ENCODE measurements at places on chromosomes 2 and 18. TPM values are rescaled to one million over a fixed set of nuclear protein-coding genes. Genes with fewer than 3 reads are reported as not detected.

The KLHL41 gene
- 1.6 TPM for total RNA-seq

The TMEM163 gene
- 34.6 TPM for total RNA-seq

GRCh38 chr2:150391779-150392178, 95.7 kb downstream of the RND3 start:
- H3K36me3 ChIP-seq, result no peaks in the 10 kb centered on the region
- no peaks in the 10 kb centered on the region for H3K27me3 ChIP-seq
- DNase-seq, result no peak
- no peak overlapping the region for H3K27ac ChIP-seq
- no peak overlapping the region for H3K4me3 ChIP-seq
- H3K4me1 ChIP-seq, result no peaks in the 10 kb centered on the region

The KCNG2 gene
- 0.80 TPM for total RNA-seq

GRCh38 chr18:12819322-12819721, 64.7 kb downstream of the PTPN2 start:
- H3K4me1 ChIP-seq, result no peaks in the 10 kb centered on the region
- no peaks in the 10 kb centered on the region for H3K27me3 ChIP-seq
- no peak overlapping the region for H3K4me3 ChIP-seq
- no peak for DNase-seq
- no peak overlapping the region for H3K27ac ChIP-seq
- peaks cover 4% of the 10 kb centered on the region for H3K36me3 ChIP-seq

The RAPH1 gene
- 60.5 TPM for total RNA-seq

The FOXD4L1 gene
- total RNA-seq, result not detected

The IL37 gene
- total RNA-seq, result not detected

GRCh38 chr18:57083485-57083884, 63.4 kb upstream of the BOD1L2 start:
- H3K36me3 ChIP-seq, result no peaks in the 10 kb centered on the region
- no peaks in the 10 kb centered on the region for H3K4me1 ChIP-seq
- no peak overlapping the region for H3K27ac ChIP-seq
- H3K27me3 ChIP-seq, result no peaks in the 10 kb centered on the region
- no peak overlapping the region for H3K4me3 ChIP-seq

The UPP2 gene
- not detected for total RNA-seq

GRCh38 chr2:43822839-43823238, 15.8 kb downstream of the ABCG5 start:
- no peak for DNase-seq
- no peak overlapping the region for H3K4me3 ChIP-seq
- no peaks in the 10 kb centered on the region for H3K4me1 ChIP-seq
- H3K27ac ChIP-seq, result no peak overlapping the region
- H3K36me3 ChIP-seq, result no peaks in the 10 kb centered on the region

DNA sequence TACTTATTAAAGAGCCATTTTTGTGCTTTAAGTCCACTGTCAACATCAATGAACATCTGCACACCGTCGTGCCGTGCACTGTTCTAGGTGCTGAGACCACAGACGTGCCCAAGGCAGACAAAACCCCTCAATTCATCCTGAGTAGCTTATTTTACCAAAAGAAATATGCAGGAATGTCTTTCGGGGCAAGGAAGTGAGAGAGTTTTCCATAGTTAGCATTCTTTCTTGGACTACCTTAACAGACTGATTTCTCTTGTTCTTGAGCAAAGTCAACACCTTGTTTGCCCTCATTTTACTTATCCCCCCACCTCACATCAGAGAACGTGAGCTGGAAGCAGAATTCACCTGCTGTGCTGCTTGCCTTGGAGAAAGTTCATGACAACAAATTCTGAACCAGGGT, 69.3 kb downstream of the GATA6 start:
- DNase-seq, result no peak
- no peak overlapping the region for H3K27ac ChIP-seq
- H3K27me3 ChIP-seq, result no peaks in the 10 kb centered on the region
- no peak overlapping the region for H3K4me3 ChIP-seq

The COBLL1 gene
- total RNA-seq, result 83.8 TPM

- no peaks in the 10 kb centered on the region for H3K36me3 ChIP-seq
- H3K4me3 ChIP-seq, result no peak overlapping the region
- H3K4me1 ChIP-seq, result no peaks in the 10 kb centered on the region
- no peaks in the 10 kb centered on the region for H3K27me3 ChIP-seq
- no peak overlapping the region for H3K27ac ChIP-seq
Observed at GRCh38 chr2:212021947-212022346, 516.7 kb downstream of the ERBB4 start.

The SLC5A7 gene
- total RNA-seq, result 0.48 TPM

GRCh38 chr2:74748665-74749064, 85.3 kb upstream of the HK2 start:
- peaks cover 18% of the 10 kb centered on the region for H3K27me3 ChIP-seq
- no peak for DNase-seq
- no peaks in the 10 kb centered on the region for H3K36me3 ChIP-seq
- no peak overlapping the region for H3K27ac ChIP-seq
- no peaks in the 10 kb centered on the region for H3K4me1 ChIP-seq
- no peak overlapping the region for H3K4me3 ChIP-seq

The RGPD4 gene
- total RNA-seq, result not detected

- no peaks in the 10 kb centered on the region for H3K27me3 ChIP-seq
- no peak overlapping the region for H3K4me3 ChIP-seq
- no peaks in the 10 kb centered on the region for H3K36me3 ChIP-seq
- no peak for DNase-seq
- no peak overlapping the region for H3K27ac ChIP-seq
Observed at GRCh38 chr2:96883306-96883705, 13.4 kb upstream of the SEMA4C start.

GRCh38 chr2:173354073-173354581, 545 bp upstream of the CDCA7 start:
- DNase-seq, result no peak
- no peaks in the 10 kb centered on the region for H3K27me3 ChIP-seq
- no peak overlapping the region for H3K27ac ChIP-seq
- H3K4me3 ChIP-seq, result no peak overlapping the region
- H3K36me3 ChIP-seq, result no peaks in the 10 kb centered on the region

The KIF3C gene
- 6.2 TPM for total RNA-seq

Data from lung (tissue), 17 donors.